Activated B cell treated with CpG ODN at 0.5 μM for 24 hours (primary cell): ENCODE measurements at places on chromosomes 3 and 15. TPM values are rescaled to one million over a fixed set of nuclear protein-coding genes. Genes with fewer than 3 reads are reported as not detected.

Gene MAN2C1
- total RNA-seq, result 187 and 213 TPM in 2 replicates

Gene SENP7
- total RNA-seq, result 18.6 and 22.1 TPM in 2 replicates

Gene CASR
- total RNA-seq, result 0.02 TPM in 1 of 2 replicates, not detected in the other

DNA sequence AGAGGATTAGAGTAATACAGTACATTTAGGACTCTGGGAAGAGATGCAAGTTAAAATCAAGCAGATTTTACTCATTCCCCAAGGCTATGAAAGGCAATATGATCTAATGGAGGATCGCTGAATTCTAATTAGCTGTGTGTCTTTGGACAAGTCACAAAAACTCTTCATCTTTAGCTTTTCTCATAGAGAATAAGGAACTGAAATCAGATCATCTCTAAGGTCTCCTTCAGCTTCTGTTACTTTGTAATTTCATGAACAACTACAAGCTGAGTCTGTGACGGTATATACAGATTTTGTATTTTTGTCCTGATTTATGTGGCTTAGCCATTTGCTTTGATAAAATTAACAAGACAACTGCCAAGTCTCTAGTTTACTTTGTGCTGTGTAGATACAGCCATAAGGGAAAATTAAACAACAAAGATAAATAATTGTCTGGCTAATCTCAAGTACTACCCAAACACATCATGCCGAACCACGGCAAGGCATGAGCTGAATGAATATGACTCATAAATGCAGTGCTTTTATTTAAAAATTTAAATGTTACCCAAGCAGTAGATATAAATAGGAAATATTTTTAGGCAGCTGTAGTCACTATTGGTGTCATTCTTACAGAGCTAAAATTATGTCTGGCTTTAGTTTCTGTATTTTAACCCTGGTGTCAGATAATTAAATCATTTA, 81.5 kb downstream of the GAP43 start:
- no peak overlapping the region for H3K27ac ChIP-seq
- no peak for DNase-seq
- no peaks in the 10 kb centered on the region for H3K27me3 ChIP-seq
- peaks cover 4% of the 10 kb centered on the region for H3K4me1 ChIP-seq
- H3K36me3 ChIP-seq, result no peaks in the 10 kb centered on the region

DNA sequence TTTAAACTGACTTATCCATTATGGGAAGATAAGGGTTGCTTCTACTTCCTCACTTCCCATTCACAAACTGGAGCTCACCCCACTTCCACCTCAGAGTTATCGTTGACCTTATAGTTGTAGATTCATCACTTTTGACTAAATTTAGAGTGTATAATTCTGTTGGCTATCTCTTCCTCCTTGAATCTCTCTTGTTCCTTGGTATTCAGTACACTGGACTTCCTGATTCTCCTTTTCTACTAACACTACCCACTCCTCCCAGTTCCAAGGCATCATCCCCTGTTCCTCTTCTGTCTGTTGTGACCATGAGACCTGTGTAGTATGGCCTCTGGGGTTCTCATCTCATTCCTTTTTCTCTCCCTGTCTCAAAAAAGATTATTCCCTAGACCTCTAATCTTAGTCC, 5.9 kb upstream of the GPR87 start:
- no peaks in the 10 kb centered on the region for H3K27me3 ChIP-seq
- H3K36me3 ChIP-seq, result no peaks in the 10 kb centered on the region
- H3K4me1 ChIP-seq, result peaks cover 14% of the 10 kb centered on the region

- no peaks in the 10 kb centered on the region for H3K36me3 ChIP-seq
- H3K27ac ChIP-seq, result no peak overlapping the region
- H3K4me3 ChIP-seq, result no peak overlapping the region
- no peaks in the 10 kb centered on the region for H3K4me1 ChIP-seq
- H3K27me3 ChIP-seq, result no peaks in the 10 kb centered on the region
- no peak for DNase-seq
These were observed 88.3 kb downstream of the PDZRN3 start for GRCh38 chr3:73536336-73536895.

Gene UROC1
- total RNA-seq, result not detected in 2 replicates

- H3K27me3 ChIP-seq, result no peaks in the 10 kb centered on the region
- no peaks in the 10 kb centered on the region for H3K36me3 ChIP-seq
- H3K4me1 ChIP-seq, result no peaks in the 10 kb centered on the region
- H3K4me3 ChIP-seq, result no peak overlapping the region
These were observed 334.7 kb downstream of the NLGN1 start for GRCh38 chr3:173732237-173732636.

DNA sequence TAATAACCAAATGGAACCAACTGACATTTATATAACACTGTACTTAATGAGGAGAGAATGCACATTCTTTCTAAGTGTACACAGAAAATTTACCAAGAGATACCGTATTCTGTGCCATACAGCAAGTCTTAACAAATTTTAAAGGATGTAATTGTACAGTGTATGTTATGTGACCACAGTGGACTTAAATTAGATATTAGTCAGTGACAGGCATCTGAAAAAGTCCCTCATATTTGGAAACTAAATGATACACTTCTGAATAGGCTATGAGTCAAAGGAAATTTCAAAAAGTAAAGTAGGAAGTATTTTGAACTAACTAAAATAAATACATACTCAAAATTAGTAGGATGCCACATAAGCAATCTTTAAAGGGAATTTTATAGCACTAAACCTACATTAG, 59.6 kb upstream of the P3H2 start:
- no peak for DNase-seq
- no peaks in the 10 kb centered on the region for H3K36me3 ChIP-seq
- no peaks in the 10 kb centered on the region for H3K4me1 ChIP-seq
- no peak overlapping the region for H3K4me3 ChIP-seq
- no peak overlapping the region for H3K27ac ChIP-seq

- no peak for DNase-seq
- peaks cover 65% of the 10 kb centered on the region for H3K36me3 ChIP-seq
- H3K27ac ChIP-seq, result no peak overlapping the region
- no peaks in the 10 kb centered on the region for H3K27me3 ChIP-seq
- peaks cover 7% of the 10 kb centered on the region for H3K4me1 ChIP-seq
These were observed 29.2 kb downstream of the HACL1 start for GRCh38 chr3:15572138-15572537.

DNA sequence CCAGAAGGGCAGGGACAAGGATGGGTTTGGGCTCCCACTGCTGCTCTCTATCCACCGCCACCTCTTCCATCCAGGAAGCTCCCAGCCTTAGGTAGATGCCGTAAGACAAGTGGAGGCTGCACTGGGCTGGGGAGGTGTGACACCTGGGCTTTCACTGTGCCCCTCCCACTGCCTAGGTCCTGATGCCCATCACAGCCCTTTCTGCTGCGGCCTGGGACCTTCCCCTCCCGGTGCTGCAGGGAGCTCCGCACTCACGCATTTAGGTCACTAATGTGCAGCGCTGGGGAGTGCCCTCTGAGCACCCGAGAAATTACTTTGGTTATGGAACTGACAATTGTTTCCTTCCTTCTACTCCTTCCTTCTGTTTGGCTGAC, 850 bp downstream of the LTF start:
- no peak overlapping the region for H3K4me3 ChIP-seq
- peaks cover 47% of the 10 kb centered on the region for H3K27me3 ChIP-seq
- no peak for DNase-seq
- no peaks in the 10 kb centered on the region for H3K4me1 ChIP-seq
- no peak overlapping the region for H3K27ac ChIP-seq
- no peaks in the 10 kb centered on the region for H3K36me3 ChIP-seq

GRCh38 chr15:47890397-47891150, 173.3 kb downstream of the SEMA6D start:
- H3K4me3 ChIP-seq, result no peak overlapping the region
- no peaks in the 10 kb centered on the region for H3K36me3 ChIP-seq
- no peak overlapping the region for H3K27ac ChIP-seq
- DNase-seq, result no peak
- H3K4me1 ChIP-seq, result no peaks in the 10 kb centered on the region
- H3K27me3 ChIP-seq, result peaks cover 5% of the 10 kb centered on the region

- no peak overlapping the region for H3K4me3 ChIP-seq
- no peak for DNase-seq
- no peaks in the 10 kb centered on the region for H3K4me1 ChIP-seq
- no peaks in the 10 kb centered on the region for H3K36me3 ChIP-seq
These were observed 81.2 kb downstream of the IGF1R start for GRCh38 chr15:98729446-98730042.

GRCh38 chr3:125602752-125603649, 7.7 kb upstream of the OSBPL11 start:
- no peaks in the 10 kb centered on the region for H3K36me3 ChIP-seq
- peaks cover 5% of the 10 kb centered on the region for H3K27me3 ChIP-seq
- DNase-seq, result no peak

GRCh38 chr15:83970295-83970890, 265.2 kb upstream of the GOLGA6L4 start:
- H3K4me3 ChIP-seq, result no peak overlapping the region
- no peaks in the 10 kb centered on the region for H3K27me3 ChIP-seq
- no peak overlapping the region for H3K27ac ChIP-seq
- no peaks in the 10 kb centered on the region for H3K4me1 ChIP-seq
- H3K36me3 ChIP-seq, result no peaks in the 10 kb centered on the region

Gene FETUB
- total RNA-seq, result not detected in 2 replicates

Gene GOLGA6L7
- not detected in 2 replicates for total RNA-seq

DNA sequence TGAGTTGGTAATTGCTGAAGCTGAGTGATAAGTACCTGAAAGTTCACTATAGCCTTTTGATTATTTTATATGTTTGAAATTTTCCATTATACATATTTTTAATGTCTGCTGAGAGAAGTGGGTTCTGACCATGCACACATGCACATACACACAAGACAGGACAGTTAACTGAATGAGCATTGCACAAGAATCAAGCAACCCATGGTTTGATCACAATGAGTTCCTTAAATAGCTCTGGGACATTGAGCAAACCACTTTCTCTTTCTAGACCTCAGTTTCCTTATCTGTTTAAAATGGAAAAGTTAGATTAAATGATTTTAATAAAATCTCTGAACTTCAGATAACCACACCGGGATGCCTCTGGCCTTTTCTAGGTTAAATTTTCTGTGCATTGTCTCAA, 26.7 kb downstream of the SNTN start:
- no peaks in the 10 kb centered on the region for H3K36me3 ChIP-seq
- H3K4me3 ChIP-seq, result no peak overlapping the region
- H3K27me3 ChIP-seq, result no peaks in the 10 kb centered on the region
- no peaks in the 10 kb centered on the region for H3K4me1 ChIP-seq
- H3K27ac ChIP-seq, result no peak overlapping the region

DNA sequence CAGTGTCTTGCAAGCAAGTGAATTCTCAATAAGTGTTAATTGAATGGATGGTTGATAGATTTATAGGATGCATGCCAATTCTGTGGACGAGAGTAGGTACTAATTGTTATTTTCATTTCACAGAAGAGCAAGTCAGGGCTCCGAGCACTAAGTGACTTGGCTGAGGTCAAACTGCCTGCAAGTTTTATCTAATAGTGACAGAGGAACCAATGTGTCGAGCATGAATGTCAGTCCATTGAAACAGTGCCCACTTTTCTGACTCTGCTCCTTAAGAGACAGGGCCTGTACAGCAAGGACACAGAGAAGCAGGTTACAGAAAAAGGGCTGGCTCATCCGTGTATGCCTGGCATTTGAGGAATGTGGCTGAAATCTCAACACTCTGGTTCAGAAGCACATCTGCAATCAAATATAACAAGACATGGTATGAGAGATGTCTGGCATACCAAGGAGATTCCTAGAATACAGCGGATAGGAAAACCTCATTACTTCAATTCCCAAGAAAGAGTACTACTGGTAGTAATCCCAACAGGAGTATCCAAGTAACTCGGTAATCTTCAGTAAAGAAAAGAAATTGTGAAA, 6.0 kb upstream of the B3GNT5 start:
- H3K27me3 ChIP-seq, result peaks cover 35% of the 10 kb centered on the region
- DNase-seq, result no peak
- no peak overlapping the region for H3K4me3 ChIP-seq
- no peaks in the 10 kb centered on the region for H3K36me3 ChIP-seq
- H3K4me1 ChIP-seq, result no peaks in the 10 kb centered on the region

GRCh38 chr3:94394885-94395284, 332.0 kb downstream of the NSUN3 start:
- H3K36me3 ChIP-seq, result no peaks in the 10 kb centered on the region
- H3K27ac ChIP-seq, result no peak overlapping the region
- no peaks in the 10 kb centered on the region for H3K4me1 ChIP-seq
- no peaks in the 10 kb centered on the region for H3K27me3 ChIP-seq
